Uterus (tissue), 4 donors: ENCODE measurements at places on chromosomes 13 and 19. TPM values are rescaled to one million over a fixed set of nuclear protein-coding genes. Genes with fewer than 3 reads are reported as not detected.

DNA sequence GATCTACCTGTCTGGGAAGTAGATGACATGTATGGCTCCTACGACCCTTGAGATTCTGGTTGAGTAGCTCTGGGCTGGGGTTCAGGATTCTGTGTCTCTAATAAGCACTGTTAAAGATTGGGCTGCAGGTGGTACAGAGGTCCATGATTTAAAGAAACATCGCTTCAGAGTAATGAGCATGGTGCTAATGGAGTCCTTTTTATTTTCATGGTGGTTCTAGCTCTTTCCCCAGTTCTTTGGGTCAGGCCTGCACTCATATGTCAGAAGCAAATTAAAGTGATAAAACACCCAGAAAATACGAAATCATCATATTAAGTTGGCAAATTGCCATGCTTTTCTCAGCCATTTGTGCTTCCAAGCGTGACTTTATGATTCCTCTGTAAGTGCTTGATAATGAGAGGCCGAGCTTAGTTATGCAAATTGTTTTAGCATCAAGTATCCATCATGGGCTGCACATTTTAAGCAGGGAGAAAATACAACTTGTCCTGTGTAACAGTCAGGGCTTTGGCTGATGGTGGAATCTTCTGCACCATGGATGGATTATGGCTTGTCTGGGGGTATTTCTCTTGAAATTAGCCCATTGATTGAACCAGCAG is 45.1 kb downstream of the MTUS2 start:
- H3K4me3 ChIP-seq = no peak overlapping the region
- no peaks in the 10 kb centered on the region for H3K4me1 ChIP-seq
- DNase-seq = no peak
- no peaks in the 10 kb centered on the region for H3K36me3 ChIP-seq
- H3K27me3 ChIP-seq = no peaks in the 10 kb centered on the region

GRCh38 chr13:47310401-47310800 is 413.5 kb upstream of the HTR2A start:
- no peak overlapping the region for H3K27ac ChIP-seq
- H3K4me3 ChIP-seq = no peak overlapping the region
- H3K36me3 ChIP-seq = no peaks in the 10 kb centered on the region
- no peaks in the 10 kb centered on the region for H3K4me1 ChIP-seq

GRCh38 chr13:52104624-52105023 is 24.2 kb downstream of the NEK5 start:
- H3K27ac ChIP-seq = no peak overlapping the region
- no peak for DNase-seq
- H3K36me3 ChIP-seq = no peaks in the 10 kb centered on the region
- no peaks in the 10 kb centered on the region for H3K27me3 ChIP-seq
- H3K4me3 ChIP-seq = no peak overlapping the region

DPF1 gene
- 0.85 TPM for total RNA-seq

DNA sequence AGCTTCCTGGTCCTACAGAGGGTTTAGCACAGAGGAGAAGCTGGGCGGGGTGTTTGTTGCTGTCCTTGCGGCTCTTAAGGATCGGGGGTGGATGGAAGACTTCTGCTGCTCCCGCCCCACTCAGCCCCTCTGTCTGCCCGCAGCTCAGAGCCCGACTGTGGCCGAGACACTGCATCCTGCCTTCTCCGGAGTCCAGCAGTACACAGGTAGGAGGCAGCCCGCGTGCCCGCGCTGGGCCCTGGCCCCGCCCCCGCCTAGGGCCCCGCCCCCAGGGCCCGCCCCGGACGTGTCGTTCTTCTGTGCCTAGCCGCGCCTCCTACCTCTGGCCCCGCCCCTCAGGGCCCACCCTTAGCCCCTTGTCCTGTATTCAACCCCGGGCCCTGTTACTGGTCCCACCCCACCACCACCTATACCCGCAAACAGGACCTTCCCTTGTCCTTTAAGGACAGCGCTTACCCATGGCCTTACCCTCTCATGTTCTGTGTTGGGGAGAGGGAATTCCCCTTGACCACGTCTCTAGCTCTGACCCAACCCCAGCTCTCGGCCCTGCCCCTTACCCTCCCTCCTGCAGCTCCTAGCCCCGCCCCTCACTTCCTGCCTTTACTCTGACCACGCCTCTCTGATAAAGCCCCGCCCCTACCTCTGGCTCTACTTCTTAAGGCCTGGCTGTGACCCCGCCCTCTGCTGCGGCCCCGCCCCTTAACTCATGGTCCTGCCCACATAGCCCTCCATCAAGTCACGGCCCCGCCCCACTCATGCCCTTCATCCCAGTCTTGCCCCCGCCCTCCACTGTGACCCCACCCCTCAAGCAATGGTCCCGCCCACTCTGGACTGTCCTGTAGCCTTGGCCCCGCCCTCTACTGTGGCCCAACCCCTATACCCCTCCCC is 60.5 kb downstream of the CELF5 start:
- H3K4me1 ChIP-seq = no peaks in the 10 kb centered on the region
- no peaks in the 10 kb centered on the region for H3K36me3 ChIP-seq
- no peak overlapping the region for H3K4me3 ChIP-seq
- H3K27me3 ChIP-seq = no peaks in the 10 kb centered on the region

DNA sequence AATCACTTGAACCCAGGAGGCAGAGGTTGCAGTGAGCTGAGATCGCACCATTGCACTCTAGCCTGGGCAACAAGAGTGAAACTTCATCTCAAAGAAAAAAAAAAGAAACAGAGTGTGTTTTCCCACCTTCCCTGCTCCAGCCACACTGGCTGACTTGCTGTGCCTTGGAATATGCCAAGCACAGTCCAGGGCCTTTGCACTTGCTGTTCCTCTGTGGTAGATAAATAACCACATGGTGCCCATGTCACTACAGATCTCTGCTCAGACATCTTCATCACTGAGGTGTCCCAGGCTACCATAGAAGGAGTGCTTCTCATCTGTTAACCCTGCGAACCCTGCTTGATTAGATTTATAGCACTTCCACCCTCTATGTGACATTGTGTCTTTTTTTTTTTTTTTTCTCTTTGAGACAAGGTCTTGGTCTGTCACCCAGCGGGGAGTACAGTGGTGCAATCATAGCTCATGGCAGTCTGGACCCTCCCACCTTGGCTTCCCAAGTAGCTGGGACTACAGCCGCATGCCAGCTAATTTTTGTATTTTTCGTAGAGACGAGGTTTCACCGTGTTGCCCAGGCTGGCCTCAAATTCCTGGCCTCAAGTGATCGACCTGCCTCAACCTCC is 10.4 kb downstream of the SMARCA4 start:
- no peaks in the 10 kb centered on the region for H3K27me3 ChIP-seq
- H3K27ac ChIP-seq = no peak overlapping the region
- H3K36me3 ChIP-seq = no peaks in the 10 kb centered on the region
- peaks cover 10% of the 10 kb centered on the region for H3K4me1 ChIP-seq
- DNase-seq = no peak

CFAP97D2 gene
- not detected for total RNA-seq
